Effector memory CD4-positive, alpha-beta T cell (primary cell): ENCODE measurements at places on chromosomes 1 and 21.

DNA sequence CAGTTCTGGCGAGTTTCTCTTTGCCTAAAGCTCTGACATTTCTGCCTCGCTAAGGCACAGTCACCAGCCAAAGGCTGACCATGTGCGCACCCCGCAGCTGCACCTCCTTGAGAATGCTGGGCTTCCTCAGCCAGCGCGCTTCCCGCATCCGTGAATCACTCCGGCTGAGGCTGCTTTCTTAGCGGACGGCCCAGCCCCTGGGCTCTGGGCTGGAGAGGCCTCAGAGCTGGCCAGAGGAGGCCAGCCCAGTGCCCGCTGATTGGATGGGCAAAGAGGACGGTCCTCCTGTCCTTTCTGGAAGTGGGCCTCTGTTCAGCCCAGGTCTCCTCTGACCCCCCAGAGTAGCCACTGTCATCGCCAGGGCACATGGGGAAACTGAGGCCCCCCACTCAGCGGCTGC is 56.1 kb downstream of the PRDM16 start:
- DNase-seq: no peak

DNA sequence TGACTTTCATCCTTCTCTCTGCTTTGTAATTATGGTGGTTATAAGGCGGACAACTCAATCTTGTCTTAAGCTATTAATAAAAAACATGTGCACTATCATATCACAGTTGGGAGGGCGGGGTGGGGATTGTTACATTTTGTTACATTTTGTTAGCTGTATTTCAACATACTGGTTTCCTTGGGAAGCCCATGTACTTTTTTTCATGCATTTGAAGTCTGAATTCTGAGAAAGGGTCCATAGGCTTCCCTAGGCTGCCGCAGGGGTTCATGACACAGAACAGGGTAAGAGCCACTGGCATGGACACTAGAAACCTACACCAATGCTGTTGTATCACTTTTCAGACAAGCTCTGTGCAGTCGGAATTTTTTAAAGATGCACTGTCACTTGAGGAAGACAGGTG is 178.8 kb downstream of the ETS2 start:
- no peak for DNase-seq

DNA sequence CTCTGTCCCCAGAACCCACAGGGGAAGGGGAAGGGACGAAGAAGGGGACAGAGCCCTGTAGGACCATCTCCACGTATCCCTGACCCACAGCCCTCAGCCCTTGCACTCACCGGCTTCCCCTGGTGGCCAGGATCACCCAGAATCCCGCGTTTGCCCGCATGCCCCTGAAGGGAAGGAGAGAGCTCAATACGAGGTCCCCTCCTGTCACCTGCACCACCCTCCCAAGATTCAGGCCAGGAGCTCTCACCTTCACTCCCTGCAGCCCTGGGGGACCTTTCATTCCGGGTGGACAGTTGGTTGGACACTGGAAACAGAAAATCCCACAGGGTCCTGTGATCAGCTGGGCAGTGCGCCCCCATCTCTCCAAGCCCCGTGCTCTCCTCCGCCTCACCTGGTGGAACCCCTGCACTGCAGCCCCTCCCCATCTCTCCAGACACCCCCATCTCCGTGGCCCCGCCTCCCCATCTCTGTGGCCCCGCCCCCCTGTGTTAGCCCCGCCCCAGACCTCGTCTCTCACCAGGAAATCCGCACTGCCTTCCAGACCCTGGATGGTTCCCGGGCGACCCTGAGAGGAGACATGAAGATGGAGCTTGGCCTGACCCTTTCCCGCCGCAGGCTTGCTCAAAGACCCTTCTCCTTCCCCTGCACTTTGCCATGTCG is 6.0 kb downstream of the COL9A2 start:
- no peak for DNase-seq

- DNase-seq: no peak
These were observed 24.3 kb upstream of the FMO2 start for GRCh38 chr1:171160639-171161354.

DNA sequence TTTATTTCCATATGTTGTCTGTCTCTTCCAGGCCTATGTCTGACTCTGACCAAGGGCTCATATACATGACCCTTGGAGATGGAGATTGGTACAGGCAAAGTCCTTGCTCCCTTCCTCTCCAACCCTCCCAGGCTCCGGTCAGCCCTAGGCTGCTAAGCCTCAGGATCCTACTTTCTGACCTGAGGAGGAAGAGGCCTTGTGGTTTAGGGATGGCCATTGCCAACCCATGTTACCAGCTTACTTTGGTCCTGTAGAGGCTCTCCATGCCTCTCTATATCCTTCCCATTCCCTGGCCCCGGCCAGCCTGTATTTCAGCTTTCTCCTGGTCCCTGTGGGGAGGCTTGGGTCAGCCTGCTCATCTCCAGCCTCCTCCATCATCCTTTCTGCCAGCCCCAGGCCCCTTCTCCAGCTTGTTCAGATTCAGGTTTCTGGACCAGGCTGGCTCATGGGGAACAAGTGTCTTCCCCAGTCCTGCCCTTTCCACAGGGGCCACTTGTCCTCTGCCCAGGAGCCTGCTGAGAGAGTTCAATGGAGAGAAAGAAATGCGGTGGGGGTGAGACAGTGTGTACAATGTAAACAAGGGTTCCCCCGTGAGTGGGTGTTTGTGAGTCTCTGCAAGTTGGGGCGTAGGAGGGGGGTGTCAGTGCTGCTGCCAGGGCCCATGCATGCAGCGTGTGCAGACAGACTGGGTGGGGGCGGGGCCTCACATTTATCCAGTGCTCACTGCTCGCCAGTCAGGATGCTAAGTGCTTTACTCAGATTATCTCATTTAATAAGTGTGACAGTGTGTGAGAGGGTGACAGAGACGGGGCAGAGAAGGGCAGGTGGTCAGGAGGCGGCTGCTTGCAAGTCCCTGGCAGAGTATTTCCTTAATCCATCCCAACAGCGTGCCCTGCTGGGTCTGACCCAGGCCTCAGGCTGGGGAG is 31.3 kb upstream of the FOXO6 start:
- DNase-seq: no peak

- DNase-seq: no peak
These were observed 1530.9 kb upstream of the B3GALT2 start for GRCh38 chr1:194717334-194717733.

DNA sequence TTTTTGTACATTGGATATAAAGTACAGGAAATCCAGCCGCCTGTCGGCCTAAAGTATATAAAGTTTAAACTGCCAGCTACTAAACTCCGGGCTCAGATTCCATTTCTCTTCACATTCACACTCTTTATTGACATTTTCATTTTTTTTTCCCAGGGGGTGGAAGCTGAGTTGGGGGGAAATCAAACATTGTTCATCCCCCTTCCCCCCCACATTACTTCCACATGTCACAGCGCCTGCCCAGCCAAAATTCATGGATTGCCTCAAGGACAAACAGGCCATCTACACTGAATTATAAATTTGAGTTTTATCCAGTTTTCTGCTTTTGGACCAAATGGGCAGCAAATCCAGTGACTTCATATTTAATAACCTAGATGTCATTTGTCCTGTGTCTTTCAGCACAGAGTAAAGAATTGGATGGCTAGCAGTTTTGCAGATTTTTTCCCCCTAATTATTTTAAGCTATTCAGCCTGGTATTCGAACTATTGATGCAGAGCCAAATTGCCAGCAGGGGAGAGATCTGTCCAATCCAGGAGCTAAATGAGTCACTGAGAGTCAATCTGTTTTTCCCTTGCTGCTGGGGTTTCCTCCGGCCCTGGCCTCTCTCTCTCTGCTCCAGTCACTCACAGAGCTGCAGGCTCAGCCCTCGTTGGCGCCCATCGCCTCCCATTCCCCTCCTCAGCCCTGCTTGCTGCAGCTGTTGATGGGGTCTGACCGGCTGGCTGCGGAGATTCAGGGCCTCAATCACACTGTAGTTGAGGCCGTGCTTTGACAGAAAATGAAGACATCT is 98.0 kb downstream of the LMO4 start:
- DNase-seq: no peak

DNA sequence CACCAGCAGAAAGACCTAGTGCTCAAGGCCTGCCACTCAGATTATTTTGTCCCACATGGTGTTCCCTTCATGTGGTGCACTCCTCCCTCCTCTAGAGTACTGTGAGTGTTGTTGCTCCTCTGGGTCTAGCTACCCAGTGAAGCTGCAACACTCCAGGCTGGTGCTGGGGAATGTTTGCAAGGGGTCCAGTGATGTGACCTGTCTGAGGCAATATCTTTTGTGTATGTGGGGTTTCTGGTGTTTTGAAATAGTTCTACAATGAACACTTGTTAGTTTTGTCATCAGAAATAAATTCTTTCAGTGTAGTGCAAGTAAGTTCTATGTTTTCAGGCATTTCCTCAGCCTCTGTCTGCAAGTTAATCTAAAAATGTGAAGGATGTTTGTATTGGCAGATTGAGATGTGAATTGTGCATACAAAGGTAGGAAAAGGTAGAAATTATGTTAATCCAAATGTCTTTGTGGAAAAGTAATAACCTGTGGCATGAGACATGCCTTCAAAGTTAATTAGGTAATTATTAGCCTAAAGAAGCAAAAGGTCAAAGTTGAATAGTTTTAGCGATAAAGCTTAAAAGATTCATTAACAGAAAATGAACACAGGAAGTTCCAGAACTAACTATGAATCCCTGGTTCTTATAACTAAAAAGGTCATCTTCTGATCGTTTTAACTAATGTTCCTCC is 616.8 kb downstream of the LTN1 start:
- no peak for DNase-seq

DNA sequence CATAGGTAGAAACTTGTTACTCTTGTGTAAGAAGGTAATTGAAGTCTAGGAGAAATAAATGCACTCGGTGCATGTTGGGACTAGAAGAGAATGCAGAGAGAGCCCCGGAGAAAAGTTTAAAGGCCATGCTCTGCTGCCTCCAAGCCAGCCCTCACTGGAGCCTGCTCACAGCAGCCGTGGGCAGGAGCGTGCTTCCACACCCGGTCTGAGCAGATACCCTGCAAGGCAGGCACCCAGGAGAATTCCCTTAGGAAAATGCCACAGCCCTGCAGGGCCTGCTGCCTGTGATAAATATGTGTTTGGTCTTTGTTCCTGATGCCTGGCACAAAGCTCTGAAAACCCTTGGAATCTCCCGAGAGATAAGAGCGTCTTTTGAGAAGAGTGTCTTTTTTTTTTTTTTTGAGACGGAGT is 22.8 kb downstream of the C2CD2 start:
- DNase-seq: no peak

DNA sequence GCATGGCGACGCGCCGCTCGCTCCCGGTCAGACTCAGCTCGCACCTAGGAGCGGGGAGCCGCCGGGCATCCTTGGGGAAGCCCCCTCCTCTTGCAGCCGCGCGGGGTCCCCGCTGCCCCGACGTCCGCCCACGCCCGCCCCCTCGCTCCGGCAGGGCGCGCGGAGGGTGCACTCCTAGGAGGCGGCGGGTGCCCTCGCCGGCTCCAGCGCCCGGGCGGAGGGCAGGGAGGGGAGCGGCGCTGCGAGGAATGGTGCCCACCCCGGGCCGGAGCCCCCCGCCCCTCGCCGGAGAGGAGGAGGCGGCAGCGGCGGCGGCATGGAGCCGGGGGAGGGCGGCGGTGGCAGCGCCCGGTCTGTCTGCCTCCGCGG is 488 bp downstream of the FAM78B start:
- no peak for DNase-seq

DNA sequence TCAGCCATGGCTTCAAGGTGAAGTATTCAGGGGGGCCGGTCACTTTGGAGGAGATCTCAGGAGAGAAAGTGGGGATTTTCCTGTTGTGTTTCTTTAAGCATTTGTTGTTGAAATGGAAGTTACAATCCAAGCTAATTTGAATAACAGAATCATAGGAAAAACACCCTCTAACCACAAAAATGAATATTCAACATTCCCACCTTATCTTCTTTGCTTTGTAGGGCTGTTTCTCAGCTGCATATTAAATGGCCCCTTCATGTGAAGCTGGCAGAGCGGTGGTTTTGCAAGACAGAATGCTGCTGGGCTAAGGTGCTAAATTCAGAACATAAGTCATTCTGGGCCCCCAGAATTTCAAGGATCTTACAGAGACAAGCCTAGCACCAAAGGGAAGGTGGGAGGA is 279.0 kb downstream of the RRAGC start:
- DNase-seq: no peak

- DNase-seq: no peak
These were observed 65.7 kb downstream of the RUNX3 start for GRCh38 chr1:24864370-24864777.

DNA sequence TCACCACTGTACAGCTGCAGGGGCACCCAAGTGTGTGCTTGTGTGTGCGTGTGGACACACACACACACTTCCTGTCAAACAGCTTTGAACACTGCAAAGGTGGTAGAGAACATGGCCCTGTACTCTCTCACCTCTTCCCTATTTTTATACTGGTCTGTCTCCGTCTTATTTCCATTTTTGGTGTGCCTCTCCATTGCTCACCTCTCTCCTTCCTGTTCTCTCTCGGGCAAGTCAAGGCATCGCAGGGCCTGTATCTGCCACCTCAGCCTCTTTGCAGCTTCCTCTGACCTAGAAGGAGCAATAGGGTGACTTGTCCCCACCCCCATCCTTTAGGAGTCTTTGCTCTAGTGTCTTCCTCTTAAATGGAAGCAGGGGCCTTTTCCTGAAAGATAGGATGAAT is 2.2 kb downstream of the SMCP start:
- DNase-seq: no peak

GRCh38 chr1:192626366-192627179 is 9.4 kb upstream of the RGS13 start:
- DNase-seq: no peak

DNA sequence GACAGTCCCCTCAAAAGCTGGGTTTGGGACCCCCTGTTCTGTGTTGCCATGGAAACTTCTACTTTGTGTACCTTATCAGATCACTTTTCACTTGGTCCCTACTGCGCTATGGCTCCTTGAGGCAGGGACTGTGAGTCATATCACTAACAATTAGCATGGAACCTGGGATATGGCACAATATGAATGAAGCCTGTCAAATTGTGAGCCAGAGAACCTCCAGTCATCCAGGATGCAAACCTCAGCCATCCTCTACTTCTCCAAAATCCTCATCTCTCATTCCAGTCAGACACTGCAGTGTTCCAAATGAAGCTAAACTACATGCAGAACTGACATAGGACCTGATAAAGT is 11.2 kb upstream of the CAPZB start:
- DNase-seq: no peak

DNA sequence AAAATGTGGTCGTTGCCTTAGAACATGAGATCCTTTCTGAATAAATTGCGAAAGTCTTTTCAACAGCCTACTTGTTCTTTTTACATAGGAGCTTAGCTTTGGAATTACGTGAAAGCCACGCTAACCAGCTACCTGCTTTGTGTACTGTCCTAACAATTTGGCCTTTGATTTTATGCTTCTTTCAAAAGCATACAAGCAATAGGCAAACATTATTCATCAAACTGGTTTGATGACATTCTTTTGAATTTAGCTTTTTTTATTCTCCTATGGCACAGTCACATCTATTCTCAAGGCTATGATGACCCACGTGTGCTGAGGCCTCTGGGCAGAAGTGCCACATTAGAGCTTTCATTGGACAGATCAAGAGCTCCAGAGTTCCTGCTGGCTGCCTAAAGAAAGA is 178.0 kb upstream of the DPT start:
- no peak for DNase-seq
